Eye (tissue), 1 donor: ENCODE measurements at places on chromosomes 2 and 18.

DNA sequence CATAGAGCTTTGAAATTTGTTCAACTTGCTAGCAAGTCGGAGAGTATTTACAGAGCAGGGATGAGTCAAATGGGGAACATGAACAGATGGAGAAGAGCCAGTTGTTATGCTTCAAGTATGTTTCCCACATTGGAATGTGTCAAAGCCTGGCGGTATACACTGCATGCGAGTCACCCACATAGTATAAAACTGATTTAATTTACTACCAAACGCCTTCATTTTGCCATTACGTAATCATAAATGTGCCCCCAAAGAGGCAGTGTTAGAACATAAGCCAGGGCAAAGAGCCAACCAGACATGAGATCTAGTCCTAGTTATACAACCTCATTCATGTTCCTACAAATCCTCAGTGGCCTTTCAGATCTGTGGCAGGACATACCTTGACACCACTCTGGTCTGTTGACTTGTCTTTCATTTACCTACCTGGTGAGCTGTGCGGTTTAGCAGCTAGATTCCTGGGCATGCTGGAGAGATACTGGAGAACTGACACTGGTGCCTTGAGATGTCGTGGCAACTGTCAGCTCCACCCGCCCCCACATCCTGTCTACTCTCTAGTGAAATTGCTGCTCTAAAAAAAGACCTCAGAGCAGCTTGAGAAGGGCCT is 21.7 kb upstream of the NRP2 start:
- peak; percentile 45 for DNase-seq

- DNase-seq, result no peak
Measured at GRCh38 chr18:9210966-9211365, 74.4 kb downstream of the ANKRD12 start.

DNA sequence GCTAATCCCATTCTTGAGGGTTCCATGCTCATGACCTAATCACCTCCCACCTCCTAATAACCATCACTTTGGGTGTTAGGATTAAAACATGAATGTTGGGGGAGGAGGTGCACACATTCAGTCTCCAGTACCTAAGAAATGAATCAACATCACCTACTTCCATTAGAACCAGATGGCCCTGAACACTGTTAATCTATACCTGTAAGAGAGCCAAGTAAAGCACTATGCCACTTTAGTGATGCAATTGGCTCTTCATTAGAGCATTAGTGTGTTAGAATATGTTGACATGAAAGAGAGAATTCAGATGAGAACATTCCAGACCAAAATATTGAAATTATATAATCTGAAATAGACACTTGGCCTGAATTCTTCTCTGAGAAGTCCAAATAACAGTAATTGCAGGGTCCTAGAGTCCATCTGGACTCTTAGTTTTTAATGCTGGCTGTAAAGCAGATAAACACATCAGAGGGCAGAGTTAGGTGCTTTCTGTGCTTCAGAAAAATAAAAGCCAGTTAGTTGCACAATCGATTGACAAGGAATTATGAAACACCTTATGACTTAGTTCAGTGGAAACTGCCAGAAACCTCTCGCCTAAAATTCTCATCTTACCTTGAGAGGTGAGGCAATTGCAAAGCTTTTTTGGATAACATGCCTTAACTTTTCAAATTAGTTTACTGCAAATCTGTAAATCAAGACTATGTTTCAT is 923.7 kb downstream of the SLC4A3 start:
- DNase-seq, result no peak

- DNase-seq, result peak; percentile 44
Measured at GRCh38 chr2:144876013-144876412, 356.1 kb upstream of the ZEB2 start.

GRCh38 chr2:59568461-59568860 is 985.0 kb downstream of the BCL11A start:
- DNase-seq, result peak; percentile 31

- no peak for DNase-seq
Measured at GRCh38 chr2:72210470-72210869, 62.8 kb upstream of the CYP26B1 start.

DNA sequence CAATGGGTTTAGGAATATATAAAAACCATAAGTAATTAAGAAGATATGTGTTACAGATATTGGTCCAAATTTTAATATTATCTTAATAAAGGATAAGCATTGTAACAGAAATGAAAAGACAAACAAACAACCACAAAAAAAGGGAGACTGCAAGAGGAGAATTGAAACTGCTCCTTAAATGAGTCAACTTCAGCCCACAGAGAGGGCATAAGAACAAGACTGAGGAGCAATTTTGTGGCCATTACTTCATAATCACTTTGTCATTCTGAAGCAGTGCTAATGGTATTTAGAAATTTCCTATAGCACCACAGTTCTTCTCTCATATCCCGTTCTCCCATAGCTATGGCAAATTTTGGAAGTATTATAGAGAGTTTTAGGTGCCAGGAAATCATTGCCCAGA is 193.2 kb upstream of the HNMT start:
- no peak for DNase-seq

- DNase-seq, result no peak
Measured at GRCh38 chr2:174815526-174815925, 51.3 kb upstream of the CHRNA1 start.

DNA sequence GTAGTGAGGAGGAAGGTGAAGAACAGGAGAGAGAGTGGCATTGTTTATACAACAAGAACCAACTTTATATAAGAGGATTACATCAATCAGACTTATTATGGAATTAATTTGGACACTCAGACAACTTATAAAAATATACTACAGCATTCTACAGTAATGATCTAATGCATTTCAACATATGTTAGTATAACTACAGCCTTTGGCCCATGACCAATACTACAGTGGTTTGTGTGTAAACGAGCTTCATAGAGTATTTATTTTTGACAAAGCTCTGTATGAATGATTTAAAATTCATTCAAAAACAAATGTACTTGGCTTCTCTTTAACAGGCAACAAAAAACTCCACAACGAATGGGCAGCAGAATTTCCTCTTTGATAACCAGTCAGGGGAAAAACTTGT is 72.8 kb downstream of the ZNF521 start:
- peak; percentile 39 for DNase-seq

DNA sequence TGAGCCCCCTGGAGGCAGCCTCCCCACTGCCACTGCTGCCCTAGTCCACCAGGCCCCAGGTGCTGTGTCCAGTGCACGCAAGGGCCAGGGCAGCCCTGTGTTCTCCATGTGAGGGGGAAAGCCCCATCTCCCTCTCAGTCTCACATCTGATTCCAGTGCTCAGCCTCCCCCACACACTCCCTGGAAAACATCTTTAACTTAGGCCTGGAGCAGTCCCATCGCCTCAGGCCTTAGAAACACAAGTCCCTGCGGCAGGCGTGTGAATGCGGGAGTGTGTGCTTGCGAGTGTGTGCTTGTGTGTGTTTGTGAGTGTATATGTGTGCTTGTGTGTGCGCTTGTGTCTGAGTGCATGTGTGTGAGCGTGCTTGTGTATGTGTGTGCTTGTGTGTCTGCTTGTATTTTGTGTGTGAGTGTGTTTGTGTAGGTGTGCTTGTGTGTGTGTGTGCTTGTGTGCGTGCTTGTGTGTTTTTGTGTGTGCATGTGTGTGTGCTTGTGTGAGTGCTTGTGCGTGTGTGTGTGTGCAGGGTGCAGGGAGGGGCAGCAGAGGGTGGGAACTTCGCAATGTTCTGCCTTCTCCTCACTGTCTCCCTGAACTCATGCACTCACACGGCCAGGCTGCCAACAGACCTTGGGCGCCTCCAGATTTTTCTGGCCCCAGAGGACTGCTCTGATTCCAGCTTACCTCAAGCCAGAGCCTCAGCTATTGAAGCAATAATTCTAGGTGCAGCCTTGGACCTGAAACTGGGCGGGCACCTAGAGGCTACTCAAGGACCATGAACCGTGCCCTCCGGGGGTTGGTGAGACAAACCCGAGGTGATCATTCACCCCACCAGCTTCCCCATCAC is 139.6 kb downstream of the CABLES1 start:
- no peak for DNase-seq

GRCh38 chr2:51291762-51292551 is 260.0 kb upstream of the NRXN1 start:
- DNase-seq, result no peak

DNA sequence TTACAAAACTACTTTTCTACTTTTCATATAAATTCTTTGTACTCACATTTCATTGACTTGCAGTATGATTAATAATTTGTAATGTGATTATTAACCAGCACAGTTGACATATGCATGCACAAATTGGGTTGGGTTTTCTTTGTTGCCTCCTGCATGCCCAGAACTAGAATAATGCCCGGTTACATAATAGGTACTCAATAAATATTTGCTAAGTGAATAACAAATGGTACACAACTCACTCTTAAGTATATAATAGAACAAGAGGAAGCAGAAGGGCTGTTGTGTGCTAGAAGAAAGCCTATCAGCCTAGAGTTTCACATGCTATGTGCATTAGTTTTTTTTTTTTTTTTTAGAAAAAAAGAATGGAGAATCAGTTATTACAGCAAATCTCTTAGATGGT is 9.3 kb downstream of the RDH14 start:
- no peak for DNase-seq

DNA sequence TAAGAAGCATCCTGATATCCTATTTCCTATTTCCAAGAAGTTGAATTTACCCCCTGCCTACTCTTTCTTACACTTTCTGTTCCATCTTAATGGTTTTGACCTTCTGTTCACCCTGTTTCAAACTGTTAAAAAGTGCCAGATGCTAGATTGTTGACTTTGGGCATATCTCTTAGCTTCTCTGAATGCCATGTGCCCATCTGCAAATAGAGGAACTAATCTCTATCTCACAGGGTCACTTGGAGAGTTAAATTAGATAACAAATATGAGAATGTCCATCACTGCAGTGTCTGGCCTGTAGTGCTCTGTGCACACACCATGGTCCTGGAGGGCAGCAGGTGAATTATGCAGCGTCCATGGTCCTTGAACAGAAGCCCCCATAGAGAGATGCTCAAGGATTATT is 83.8 kb downstream of the LRATD1 start:
- no peak for DNase-seq

DNA sequence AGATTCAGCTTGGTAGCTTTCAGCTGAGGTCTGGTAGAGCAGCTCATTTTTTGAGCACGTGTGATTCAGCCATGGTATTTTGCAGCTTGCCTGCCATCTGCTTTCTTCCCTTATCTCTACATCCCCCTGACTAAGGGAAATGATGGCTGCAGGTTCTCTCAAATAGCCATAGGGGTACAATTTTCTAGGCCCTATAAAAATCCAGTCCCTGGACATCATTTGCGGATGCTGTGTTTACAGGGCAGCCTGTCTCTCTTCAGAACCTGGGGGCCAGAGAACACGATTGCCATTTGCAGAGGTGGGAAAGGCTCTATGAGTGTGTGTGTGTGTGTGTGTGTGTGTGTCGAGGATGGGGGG is 442.7 kb upstream of the MEIS1 start:
- DNase-seq, result no peak

GRCh38 chr2:233473878-233474277 is 92.7 kb downstream of the USP40 start:
- DNase-seq, result no peak

GRCh38 chr2:62319070-62319469 is 123.2 kb downstream of the B3GNT2 start:
- DNase-seq, result no peak

- peak; percentile 38 for DNase-seq
Measured at GRCh38 chr2:54638774-54639187, 84.7 kb upstream of the EML6 start.

- no peak for DNase-seq
Measured at GRCh38 chr2:111634050-111634794, 249.8 kb downstream of the ANAPC1 start.

DNA sequence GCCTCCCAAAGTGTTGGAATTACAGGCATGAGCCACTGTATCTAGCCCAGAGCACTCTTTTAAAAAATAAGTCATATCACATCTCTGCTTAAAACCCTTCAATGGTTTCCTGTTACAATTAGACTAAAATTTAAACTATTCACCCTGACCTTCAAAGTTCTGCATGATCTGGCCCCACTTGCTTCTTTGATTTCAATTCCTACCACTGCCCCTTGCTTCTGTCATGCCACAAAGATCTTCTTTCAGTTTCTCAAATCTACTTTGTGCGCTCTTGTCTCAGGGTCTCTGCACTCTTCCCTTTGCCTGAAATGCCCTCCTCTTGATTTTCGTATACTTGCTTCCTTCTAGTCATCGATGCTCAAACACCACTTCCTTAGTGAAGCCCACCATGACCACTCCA is 213.0 kb downstream of the TMEM247 start:
- DNase-seq, result no peak

DNA sequence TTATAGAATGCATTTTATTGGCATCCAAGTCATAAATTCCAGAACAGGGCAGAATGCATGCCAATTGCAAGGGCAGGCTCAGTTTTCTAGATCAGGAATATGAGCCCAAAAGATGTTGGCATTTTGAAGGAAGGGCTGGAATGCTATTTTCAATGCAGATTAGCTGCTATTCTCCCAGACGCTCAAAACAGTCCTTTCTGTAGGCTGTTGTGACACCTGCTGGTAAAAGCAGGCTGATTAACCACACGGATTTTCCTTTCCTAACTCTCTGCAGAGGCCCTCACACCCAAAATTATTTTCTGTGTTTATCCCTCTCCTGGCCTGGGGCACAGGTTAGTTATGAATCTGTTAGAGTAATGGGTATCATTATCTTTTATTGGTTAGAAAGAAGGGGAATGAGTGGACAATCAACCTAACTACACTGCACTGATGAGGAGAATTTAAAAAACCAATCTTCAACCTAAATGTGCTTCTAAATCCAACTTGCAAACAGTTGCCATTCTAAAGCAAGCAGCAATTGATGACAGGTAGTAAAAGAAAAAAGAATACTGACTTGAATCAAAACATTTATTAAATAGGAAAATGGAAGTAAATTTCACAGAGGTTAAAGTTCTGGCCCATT is 94.0 kb downstream of the PLA2R1 start:
- peak; percentile 82 for DNase-seq

GRCh38 chr2:43073401-43073825 is 153.0 kb downstream of the ZFP36L2 start:
- DNase-seq, result peak; percentile 72

GRCh38 chr2:71576541-71576940 is 123.2 kb downstream of the DYSF start:
- no peak for DNase-seq

GRCh38 chr2:104733226-104733943 is 120.5 kb upstream of the POU3F3 start:
- DNase-seq, result no peak

GRCh38 chr2:136281281-136282114 is 163.5 kb upstream of the CXCR4 start:
- peak; percentile 80 for DNase-seq

- no peak for DNase-seq
Measured at GRCh38 chr2:162586311-162586710, 242.4 kb downstream of the GCA start.

DNA sequence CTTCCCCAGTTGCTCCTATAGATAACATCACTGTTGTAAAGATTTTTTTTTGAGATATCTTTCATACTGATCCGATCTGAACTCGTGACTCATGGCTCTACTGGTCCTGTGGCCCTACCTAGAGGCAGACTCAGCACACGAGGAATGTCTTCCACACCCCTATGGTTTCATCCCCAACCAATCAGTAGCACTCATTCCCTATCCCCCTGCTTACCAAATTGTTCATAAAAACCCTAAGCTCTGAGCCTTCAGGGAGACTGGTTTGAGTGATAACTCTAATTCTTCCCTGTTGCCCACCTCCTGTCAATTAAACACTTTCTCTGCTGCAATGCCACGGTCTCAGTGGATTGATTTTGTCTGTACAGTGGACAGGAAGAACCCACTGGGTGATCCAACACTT is 4.2 kb upstream of the SAP130 start:
- DNase-seq, result no peak
